Activated CD4-positive, alpha-beta T cell treated with anti-CD3 and anti-CD28 coated beads for 24 hours (primary cell): ENCODE measurements at places on chromosomes 2 and 18.
A peak's percentile ranks its signal among the peaks of the same experiment; 100 is the strongest.

DNA sequence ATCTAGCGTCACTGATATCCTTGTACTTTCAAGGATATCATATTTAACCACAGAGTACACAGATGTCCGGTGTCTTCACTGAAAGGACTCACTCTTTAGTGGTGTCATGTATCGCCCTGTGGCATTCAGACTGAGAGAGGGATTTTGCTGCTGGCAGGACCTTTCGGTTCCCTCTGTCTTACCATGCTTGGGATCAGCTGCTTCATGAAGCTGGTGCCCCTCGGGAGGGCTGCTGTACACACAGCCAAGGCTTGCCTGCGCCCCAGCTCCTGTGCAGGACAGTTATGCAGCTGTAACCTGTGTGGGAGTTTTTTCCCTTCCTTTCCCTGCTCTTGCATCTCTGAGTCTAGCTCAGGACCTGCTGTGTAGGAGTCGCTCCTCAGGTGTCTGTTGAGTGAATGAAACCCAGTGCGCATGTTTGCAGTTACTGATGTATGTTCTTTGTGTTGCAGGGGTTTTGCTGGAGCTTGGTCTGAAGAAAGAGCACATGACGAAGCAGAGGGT lies 64.4 kb downstream of the GREB1 start:
- DNase-seq: no peak

GRCh38 chr18:77461062-77461688 lies 211.5 kb downstream of the GALR1 start:
- no peak for DNase-seq

DNA sequence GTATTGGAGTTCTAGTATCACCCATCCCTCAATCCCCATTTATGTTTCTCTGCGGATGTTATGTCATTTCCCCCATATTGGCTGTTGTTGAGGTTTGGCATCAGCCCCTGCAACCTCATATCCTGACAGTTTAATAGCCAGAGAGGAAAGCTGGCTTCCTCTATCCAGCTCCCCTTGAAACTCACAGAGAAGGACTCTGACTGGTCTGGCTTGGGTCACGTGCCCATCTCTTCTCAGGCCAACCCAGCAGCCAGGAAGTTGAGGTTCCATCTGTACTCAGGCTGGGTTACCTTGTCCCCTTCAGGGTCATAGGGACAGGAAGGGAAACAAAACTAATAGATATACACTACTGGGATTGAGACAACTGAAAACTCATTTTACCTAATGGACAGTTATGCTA lies 148.0 kb upstream of the SLC14A2 start:
- no peak for DNase-seq

- DNase-seq: no peak
These were observed 74.5 kb downstream of the CABLES1 start for GRCh38 chr18:23209796-23210195.

DNA sequence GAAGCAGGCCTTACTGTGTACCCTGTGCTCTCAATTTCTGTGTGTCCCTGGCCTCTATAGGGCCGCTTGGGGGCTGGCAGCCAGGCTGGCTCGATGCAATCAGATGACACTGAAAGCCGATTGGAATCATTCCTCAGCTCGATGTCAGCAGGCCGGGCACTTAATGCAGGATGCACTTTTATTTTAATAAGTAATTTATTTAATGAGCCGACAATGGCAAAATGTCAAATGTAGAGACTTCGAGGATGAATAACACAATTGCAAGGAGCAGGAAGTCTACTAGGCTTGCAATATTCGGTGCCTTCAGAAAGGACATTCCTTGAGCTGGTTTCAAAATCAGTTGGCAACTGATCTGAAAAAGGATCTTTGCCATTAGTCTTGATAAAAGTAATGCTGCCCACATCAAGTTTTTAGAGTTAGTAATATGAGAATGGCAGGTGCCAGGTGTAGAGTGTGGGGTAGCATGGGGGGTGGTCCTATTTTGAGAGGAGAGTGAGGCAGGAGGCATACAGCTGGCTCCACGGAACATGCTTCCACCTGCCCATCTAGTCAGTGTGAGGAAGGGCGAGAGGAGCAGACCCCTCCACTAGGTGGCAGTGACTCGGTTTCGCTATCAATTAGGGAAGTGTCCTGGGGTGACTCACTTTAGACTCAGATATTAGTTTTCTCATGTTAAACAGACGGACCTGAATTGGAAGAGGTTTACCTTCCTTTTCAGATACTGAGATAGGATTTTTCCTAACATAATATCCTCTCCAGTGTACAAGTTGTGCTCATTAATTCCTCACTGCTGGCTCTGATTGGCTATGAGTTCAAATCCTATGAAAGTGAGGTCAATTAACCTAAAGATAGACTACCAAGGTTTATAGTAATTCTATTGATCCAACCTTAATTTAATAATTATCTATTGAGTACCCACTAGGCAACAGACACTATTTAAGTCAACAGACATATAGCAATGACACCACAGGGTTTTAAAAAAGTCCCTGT lies 80.9 kb downstream of the NABP1 start:
- DNase-seq: peak; percentile 37

GRCh38 chr2:68379184-68379708 lies 14.2 kb downstream of the PLEK start:
- no peak for DNase-seq

DNA sequence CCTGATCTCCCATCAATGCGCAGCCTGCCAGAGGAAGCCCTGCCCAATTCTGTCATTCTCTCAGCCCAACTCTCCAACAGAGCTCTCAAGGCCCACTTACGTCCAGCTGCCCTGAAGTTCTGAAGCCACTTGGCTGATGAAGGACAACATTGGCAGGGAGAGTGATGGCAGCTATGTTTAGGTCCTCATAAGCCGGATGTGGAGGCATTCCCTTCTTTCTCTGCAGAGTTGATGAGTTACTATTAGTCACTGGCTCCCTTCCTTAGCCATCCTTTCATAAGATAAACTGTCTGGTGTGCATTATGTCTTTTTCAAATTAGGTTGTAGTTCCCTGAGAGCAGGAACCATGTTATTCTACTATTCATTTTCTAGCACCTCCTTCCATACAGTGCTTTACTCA lies 22.5 kb upstream of the TACR1 start:
- no peak for DNase-seq

GRCh38 chr18:12034241-12035100 lies 53.2 kb downstream of the IMPA2 start:
- no peak for DNase-seq

DNA sequence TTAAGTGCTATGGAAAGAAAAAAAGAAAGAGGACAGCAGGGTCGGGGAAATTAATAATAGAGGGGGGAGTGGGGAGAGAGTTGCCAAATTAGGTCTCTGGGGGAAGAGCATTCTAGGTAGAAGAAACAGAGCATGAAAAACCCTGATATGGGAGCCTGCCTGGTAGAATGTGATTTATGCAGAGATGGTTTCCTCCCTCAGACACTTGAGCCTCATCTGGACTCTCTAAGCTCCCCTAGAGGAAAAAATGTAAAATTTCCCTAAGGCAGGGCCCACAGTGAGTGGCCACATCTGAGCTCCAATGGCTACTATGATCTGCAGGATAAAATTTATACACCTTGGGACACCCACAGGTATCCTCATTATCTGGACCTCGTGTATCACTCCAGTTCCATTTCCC lies 20.6 kb upstream of the EPAS1 start:
- DNase-seq: no peak

DNA sequence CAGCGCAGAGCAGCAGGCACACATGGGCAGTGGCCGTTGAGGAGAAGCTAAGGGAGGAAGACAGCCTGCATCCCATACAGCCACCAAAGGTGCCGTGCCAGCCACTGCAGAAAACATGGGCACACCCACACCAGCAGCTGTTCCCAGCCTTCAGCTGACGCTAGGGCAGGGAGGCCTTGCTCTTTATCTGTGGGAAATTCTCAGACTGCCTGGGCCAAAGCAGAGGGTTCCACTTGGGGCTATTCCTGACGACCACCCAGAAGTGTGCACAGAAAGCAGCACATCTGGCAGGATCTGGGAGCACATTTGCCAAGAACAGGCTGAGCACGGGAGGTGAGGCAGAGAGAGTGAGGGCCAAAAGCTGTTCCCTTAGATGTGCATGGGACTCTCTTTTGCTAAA lies 101.3 kb upstream of the SOX11 start:
- no peak for DNase-seq

DNA sequence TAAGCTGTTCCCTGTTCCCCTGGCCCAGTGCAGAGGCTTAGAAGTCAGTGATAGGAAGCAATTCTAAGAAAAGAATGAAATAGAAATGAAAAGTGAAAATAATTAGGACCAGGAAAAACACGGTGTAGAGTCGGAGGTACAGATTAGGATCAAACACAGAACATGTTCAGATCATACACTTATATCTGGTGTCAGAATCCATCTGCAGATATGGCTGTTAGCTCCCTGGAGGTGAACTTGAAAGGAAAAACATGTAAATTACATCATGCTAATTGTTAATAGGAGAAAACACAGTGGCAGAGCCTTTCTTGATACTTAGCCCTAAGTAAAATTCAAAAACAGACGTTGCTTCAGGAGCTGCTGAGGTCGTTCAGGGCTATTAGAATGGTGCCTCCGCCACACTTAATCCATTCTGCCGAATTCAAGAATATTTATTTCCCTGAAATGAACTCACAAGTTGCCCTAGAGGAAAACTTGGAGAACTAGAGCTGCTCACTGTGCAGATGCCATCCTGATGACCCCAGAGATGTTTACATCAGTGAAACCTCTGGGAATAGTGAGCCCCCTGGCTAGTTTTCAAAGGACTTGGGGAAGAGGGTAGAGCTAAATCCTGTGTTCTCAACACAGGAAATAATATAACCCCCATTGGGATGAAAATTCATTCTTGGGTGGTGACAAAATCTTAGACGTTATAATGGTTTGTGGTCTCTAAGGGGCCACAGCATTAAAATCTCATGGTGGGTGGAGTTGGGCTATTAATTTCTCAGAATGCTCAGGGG lies 27.5 kb downstream of the LPIN1 start:
- DNase-seq: no peak

DNA sequence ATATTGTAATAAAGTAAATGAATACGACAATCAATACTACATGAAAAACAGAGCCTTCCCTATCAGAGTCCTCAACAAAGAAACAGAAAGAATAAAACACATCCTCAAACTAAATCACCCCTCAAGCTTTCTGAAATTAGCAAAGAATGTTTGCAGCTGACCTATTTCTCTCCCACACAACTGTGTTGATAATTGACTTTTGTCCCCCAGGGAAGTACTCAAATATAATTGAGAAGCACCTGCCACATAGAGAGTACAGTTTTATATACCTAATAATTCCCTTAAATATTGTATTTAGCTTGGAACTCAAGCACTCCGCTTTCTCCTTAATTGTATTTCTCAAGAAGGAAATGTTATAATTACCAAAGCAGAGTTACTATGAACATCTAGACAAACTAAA lies 12.6 kb downstream of the CACNB4 start:
- DNase-seq: no peak

DNA sequence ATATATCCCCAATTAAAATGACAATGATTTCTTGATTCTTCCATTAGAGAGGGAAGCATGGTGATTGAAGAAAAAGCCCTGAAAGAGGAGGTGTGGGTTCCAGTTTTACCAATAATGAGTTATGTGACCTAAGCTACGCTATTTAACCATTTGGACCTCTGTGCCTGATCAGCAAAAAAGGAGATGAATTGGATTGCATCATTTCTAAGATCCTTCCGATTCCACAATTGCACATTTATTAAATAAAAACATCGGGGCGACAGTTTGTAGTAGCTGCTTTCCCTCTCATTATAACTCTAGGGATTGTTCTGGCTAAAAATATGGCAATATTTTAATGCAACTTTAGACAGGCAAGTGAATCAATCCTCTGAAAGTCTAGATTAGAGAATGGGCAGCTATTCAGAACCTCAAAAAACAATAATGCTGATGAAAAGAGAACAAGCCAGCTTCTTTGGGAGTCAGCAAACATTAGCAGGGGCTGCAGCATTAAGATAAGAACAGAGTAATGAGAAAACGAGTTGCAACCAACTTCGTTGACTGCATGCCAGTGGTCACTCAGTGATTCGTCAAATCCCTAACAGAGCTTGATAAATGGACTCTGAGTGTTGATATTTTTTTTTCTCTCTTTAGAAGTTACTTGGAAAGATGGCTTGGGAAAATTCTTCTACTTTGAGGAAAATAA lies 301.2 kb downstream of the AGPS start:
- no peak for DNase-seq

DNA sequence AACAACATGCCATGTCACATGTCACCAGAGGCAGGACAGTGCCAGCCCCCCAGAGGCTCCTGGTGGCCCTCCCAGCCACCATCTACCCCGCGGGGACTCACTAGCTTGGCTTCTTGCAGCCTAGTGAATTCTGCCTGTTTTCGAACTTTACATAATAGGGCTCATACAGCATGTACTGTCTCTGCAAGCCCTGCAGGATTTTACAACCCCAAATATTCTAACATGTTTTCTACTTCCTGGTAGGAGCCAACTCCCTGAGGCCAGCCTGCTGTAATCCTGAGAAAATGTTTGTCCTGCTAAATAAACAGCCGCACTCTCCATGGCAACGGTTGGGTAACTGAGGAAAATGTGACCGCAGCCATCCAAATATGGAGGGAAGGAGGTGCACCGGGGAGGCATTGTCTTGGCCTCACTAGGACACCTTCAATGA lies 2.7 kb downstream of the PER2 start:
- DNase-seq: no peak

- no peak for DNase-seq
These were observed 180.7 kb upstream of the POU3F3 start for GRCh38 chr2:104673225-104673624.

- DNase-seq: no peak
These were observed 633.9 kb downstream of the PLCL1 start for GRCh38 chr2:198438331-198438730.

- DNase-seq: no peak
These were observed 17.9 kb upstream of the ARHGAP25 start for GRCh38 chr2:68716604-68717304.

DNA sequence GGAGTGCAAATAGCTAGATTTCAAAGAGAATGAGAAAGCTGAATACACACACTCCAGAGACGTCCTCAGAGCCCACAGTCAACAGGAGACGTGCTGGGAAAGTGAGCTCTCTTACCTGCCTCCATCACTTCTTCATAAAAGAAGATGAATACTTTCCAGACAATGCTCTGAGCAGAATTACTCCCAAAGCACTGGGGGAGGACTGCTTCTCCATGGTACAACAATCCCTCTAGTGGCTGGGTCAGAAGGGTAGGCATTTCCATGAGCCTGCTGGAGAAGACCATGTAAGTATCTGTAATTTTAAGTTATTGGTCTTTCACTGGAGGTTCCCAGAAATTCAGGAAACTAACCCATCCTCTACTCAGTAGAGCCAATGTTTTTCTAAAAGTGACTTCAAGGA lies 190.3 kb downstream of the RBM43 start:
- DNase-seq: no peak

GRCh38 chr2:200496696-200497095 lies 13.2 kb downstream of the KCTD18 start:
- no peak for DNase-seq

- DNase-seq: no peak
These were observed 75.6 kb upstream of the STAM2 start for GRCh38 chr2:152251211-152251610.
